Endodermal cell (in vitro differentiated cells): ENCODE measurements at places on chromosomes 2 and 18.
A peak's percentile ranks its signal among the peaks of the same experiment; 100 is the strongest.

GRCh38 chr2:29397039-29397438 is 281.8 kb downstream of the CLIP4 start:
- no peak for DNase-seq

GRCh38 chr2:139905624-139906023 is 1125.4 kb upstream of the NXPH2 start:
- DNase-seq: no peak

- DNase-seq: no peak
Observed at GRCh38 chr2:41267929-41268659, 779.7 kb upstream of the PKDCC start.

- DNase-seq: peak; percentile 63
Observed at GRCh38 chr2:134917360-134917865, 1.2 kb upstream of the CCNT2 start.

GRCh38 chr18:11177382-11177781 is 28.0 kb upstream of the PIEZO2 start:
- no peak for DNase-seq

GRCh38 chr2:216780843-216781242 is 79.0 kb downstream of the TNP1 start:
- no peak for DNase-seq

- peak; percentile 87 for DNase-seq
Observed at GRCh38 chr2:96407041-96407918, 71.7 kb downstream of the NCAPH start.

DNA sequence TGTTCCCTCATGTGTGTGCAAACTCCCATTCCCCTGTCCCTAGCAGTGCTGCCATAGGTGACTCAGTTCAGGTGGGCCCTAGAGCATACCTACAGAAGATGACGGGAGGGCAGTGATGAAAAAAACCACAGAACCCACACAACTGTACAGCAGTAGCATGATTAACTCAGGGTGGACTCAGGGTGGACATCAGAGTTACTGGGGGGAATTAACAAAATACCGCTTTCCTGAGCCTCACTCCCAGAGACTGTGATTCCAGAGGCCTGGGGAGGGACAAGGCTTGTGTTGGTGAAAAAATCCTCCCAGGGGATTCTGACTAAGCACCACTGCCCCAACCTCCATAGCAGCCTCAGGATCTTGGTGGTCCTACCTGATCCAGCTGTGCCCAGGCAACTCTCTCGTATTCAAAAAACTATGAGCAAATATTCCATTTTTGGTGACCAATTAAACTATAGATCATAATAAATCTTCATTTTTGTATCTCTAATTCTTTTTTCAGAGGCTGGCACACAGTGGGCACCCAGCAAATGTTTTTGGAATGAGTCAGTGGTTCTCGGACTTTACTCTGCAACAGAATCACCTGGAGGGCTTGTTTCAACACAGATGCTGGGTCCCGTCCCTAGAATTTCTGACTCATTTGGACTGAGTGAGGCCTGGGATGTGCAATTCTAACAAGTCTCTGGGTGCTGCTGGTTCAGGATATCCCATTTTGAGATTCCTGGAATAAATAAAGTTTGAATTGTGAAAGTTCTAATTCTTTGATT is 84.1 kb upstream of the NABP1 start:
- DNase-seq: no peak

DNA sequence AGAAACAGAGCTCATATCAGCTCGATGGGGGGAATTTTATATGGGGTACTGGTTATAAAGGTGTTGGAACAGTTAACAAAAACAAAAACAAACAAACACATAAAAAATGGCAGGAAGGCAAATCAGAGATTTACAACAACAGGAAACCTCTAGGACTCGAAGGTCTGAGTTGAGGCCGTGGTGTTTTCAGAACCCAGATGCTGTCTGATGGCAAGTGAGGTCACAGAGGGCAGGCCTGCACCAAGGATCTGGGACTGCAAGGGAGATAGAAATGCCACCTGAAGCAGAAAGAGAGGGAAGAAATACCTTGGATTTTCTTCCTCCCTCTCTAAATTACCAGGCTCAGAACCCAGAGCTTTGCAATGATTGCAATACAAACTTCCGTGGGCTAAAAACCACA is 429.5 kb downstream of the ZNF521 start:
- no peak for DNase-seq

- DNase-seq: no peak
Observed at GRCh38 chr2:197994751-197995150, 190.4 kb downstream of the PLCL1 start.

GRCh38 chr18:363301-364085 is 95.6 kb upstream of the THOC1 start:
- no peak for DNase-seq

DNA sequence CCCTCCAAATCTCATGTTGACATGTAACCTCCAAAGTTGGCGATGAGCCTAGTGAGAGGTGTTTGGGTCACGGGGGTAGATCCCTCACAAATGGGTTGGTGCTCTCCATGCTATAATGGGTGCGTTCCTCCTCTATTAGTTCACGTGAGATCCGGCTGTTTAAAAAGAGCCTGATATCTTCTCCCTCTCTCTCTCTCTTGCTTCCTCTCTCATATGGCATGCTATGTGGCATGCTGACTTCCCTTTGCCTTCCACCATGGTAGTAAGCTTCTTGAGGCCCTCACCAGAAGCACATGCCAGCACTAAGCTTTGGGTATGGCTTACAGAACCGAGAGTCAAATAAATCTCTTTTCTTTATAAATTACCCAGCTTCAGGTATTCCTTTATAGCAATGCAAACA is 39.2 kb downstream of the C2orf76 start:
- DNase-seq: no peak

- peak; percentile 22 for DNase-seq
Observed at GRCh38 chr2:240619506-240620148, 5.7 kb upstream of the GPR35 start.

DNA sequence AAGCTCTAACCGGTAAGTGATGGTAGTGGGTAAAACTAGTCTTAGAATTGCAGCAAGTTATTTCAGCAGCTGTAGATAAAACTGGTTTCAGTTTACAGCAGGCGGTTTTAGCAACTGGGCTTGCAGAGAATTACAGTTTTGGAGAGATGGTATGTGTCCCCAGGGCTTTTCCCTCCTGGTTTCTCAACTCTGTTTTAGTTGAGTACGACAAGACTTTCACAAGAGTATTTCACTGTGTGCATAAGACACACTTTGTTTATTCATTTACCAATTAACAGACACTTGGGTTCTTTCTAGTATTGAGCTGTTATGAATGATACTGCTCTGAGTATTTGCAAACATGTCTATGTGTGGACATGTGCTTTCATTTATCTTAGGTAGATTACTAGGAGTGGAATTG is 65.6 kb upstream of the RFX8 start:
- DNase-seq: no peak

GRCh38 chr2:241137276-241138190 is 11.7 kb downstream of the PASK start:
- no peak for DNase-seq
